ENCODE measurements at places on chromosomes 3 and 15.

DNA sequence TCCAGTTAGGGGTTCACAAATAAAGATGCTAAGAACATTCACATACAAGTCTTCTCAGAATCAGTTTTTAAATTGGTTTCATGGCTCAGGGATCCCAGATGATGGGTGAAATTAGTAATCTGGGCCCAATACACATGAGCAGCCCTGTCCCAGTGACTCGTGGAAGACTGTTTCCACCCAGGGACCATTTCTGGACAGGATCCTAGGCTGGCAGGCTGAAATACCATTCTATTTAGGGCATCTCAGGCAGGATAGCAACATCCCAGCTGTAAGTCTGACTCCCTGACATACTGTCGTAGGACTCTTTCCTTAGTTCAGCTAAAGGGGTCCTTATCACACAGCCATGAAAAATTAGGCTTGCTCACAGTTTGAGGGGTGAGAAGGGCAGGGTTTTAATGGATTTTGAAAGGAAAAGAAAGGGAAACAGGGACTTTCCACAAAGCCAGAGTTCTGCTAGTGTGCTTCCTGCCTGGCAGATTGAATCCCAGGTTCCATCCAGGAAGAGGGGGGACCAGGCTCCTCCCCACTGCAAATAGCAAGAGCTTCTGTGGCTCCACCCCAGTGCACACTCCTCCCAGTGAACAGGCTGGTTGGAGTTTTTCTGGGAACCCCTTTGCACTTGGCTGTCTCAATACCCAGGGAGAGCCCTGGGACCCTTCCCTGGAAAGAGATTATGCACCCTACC lies 41.3 kb upstream of the LYZL4 start:
- no peak for DNase-seq

GRCh38 chr3:157398598-157398997 lies 38.1 kb upstream of the PTX3 start:
- no peak for DNase-seq

- no peak for DNase-seq
Measured at GRCh38 chr15:97876281-97876675, 84.2 kb upstream of the ARRDC4 start.

GRCh38 chr3:190088890-190089289 lies 31.8 kb downstream of the P3H2 start:
- DNase-seq, result no peak

DNA sequence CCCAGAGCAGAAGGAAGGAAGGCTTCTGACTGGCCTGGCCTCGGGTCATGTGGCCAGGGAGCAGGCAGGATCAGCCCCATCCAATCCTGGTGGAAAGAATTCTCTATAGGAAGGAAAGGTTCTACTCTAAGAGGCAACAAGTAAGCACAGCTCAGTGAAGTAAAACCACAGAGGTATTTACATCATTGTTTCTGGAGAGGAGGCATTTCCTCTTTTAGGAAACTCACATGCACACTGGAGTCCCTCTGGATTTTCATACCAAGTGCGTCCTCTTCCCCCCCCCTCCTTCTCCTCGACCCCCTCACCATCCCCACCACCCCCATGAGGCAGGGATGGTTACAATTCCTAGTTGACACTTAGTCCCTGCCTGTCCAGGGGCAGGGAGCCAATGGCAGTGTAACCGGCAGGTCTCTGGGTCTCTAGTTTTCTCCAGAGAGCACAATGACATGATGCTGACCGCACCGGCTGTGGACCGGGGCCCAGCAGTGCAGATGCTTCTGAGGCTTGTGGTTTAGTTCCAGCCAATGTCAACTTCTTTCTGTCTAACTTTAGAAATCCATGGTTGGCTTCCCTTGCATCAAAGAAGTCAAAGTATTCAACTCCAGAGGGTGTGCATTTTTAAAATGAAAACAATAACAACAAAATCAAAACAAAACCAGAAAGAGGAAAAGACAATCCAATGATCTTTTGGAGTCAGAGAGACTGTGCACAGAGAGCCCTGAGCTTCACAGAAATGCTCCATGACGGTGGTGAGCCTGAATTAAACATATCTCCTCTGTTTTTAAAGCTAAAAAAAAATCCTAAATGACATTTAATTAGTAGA lies 230.3 kb upstream of the TLE3 start:
- DNase-seq, result peak; percentile 54

DNA sequence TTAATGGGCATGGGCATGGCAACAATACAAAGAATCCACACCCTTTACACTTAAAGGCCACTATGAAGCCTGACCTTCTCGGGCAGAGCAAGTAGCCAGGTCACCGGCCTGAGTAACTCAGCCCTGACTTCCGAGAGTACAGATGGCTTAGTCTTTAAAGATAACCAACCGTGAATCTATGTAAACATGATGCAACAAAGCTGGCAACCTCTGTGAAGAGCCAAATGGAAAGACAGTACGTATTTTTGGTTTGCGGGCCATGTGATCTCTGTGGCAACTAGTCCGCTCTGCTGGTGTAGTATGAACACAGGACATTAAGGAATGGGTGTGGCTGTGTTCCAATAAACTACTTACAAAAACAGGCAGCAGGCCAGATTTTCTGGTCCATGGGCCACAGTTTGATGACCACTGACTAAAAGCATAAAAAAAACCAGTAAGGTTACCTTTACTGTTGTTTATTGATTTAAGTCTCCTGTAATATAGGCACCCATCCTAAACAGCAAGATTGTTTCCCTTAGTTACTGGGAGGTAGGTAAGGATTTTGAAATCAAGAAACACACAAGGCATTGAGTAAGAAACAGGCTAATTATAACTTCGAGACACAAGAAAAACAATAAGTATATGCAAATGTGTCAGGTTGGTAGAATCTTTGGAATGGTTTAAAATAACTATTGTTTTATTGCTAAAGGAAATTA lies 14.5 kb downstream of the RIOX2 start:
- peak; percentile 20 for DNase-seq

- DNase-seq, result peak; percentile 16
Measured at GRCh38 chr15:65833501-65834205, 35.6 kb upstream of the RAB11A start.

DNA sequence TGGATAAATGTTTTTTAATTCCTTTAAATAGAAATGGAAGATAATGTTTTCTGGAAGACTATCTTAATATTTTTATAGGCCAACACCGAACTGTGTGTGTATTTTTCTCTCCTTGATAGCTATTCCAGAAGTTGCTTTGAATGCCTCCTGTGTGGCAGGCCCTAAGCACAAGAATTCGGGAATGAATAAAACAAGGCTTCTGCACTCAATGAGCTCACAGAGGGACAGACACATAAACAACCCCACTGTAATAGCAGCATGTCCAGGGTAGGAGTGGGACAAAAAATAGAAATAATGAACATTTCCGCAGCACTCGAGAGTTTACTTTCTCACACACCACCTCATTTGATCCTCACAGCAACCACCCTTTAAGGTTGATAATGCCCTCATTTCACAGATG lies 18.0 kb downstream of the SRGAP3 start:
- DNase-seq, result no peak

- no peak for DNase-seq
Measured at GRCh38 chr15:93517176-93517575, 428.2 kb upstream of the RGMA start.

DNA sequence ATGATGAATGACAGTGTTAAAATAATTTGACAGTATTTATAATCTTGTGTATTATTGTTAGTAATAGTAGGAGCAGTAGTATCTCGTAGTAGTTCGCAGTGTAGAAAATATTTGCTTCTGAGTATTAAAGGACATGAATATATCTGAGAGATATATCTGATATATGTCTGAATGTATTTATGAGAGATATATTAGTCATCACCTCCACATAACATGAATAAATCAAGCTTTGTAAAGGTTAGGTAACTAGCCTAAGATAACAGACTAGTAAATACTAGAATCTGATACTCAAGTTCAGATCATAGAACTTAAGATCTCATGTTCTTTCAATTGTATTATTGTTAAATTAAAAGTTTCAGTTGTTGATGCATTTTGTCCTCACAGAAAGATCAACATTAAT lies 130.5 kb downstream of the UBE2E2 start:
- DNase-seq, result no peak

- DNase-seq, result peak; percentile 42
Measured at GRCh38 chr3:34683851-34684250, 885.4 kb downstream of the PDCD6IP start.

- no peak for DNase-seq
Measured at GRCh38 chr3:52298149-52299098, 10.8 kb downstream of the GLYCTK start.

- DNase-seq, result no peak
Measured at GRCh38 chr15:40255033-40255432, 16.2 kb downstream of the PAK6 start.

DNA sequence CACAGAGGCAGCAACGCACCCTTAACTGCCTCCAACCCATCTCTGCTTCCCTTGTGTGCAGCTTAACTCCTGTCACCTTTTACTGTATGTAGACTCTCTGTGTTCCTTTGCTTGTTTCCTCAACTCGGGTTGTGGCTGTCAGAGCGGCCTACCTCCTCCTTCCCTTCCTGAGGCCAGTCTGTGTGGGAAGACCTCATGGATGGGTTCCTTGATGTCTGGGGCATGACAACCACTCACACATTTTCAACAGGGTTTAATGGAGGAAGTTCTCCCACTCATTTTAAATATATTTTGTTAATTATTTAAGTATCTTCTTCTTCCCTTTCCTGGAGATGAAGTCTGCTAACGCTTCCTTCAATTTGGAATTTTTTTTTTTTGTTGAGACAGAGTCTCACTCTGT lies 1.8 kb upstream of the CSPG5 start:
- peak; percentile 30 for DNase-seq

- no peak for DNase-seq
Measured at GRCh38 chr3:116198087-116198486, 247.2 kb downstream of the LSAMP start.

GRCh38 chr3:152283492-152284381 lies 15.0 kb downstream of the MBNL1 start:
- no peak for DNase-seq

- DNase-seq, result peak; percentile 36
Measured at GRCh38 chr3:156816091-156816793, 9.9 kb upstream of the LEKR1 start.

GRCh38 chr15:36361351-36361870 lies 218.0 kb upstream of the CDIN1 start:
- no peak for DNase-seq

DNA sequence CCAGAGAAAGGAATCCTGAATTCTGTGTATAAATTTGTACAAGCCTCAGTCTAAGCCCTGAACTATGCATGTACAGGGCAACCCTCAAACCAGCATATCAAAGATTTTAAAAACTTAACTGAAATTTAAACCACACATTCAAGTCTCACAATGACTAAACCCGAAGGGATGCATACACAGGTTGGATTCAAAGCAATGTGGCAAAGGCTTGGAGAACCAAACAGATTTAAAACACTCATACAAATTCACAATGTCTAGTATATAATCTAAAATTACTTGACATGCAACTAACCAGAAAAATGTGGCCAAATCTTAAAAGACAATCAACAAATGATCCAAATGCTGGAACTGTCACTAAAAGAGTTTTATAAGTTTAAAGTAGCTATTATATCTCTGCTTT lies 36.4 kb downstream of the CEP152 start:
- DNase-seq, result no peak

- DNase-seq, result no peak
Measured at GRCh38 chr3:142057331-142057725, 92.0 kb downstream of the TFDP2 start.

DNA sequence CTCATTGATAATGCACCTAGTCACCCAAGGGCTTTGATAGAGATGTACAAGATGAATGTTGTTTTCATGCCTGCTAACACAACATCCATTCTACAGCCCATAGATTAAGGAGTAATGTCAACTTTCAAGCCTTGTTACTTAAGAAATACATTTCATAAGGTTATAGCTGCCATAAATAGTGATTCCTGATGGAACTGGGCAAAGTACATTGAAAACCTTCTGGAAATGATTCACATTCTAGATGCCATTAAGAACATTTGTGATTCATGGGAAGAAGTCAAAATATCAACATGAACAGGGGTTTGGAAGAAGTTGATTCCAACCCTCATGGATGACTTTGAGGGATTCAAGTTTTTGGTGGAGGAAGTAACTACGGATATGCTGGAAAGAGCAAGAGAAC lies 135.2 kb downstream of the TLE3 start:
- no peak for DNase-seq

DNA sequence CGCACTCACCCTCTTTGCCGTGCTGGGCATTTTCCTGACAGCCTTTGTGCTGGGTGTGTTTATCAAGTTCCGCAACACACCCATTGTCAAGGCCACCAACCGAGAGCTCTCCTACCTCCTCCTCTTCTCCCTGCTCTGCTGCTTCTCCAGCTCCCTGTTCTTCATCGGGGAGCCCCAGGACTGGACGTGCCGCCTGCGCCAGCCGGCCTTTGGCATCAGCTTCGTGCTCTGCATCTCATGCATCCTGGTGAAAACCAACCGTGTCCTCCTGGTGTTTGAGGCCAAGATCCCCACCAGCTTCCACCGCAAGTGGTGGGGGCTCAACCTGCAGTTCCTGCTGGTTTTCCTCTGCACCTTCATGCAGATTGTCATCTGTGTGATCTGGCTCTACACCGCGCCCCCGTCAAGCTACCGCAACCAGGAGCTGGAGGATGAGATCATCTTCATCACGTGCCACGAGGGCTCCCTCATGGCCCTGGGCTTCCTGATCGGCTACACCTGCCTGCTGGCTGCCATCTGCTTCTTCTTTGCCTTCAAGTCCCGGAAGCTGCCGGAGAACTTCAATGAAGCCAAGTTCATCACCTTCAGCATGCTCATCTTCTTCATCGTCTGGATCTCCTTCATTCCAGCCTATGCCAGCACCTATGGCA lies 41.1 kb upstream of the CSTA start:
- DNase-seq, result no peak

DNA sequence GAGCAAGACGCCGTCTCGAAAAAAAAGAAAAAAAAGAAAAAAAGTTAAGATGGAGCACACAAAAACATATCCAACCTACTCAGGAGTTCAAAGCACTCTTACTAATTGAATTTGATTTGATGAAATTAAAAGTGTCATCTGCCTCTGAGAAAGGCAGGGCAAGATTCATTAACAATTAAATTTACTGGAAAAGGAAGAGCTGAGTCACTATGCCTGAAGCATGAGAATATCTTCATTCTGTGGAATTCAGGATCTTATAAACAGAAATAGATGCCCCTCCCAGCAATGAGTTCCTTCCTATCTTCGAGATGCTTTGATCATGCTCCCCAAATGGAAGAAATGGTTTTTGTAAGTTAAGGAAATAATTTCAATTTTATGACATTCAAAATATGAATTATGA lies 61.0 kb upstream of the ST3GAL6 start:
- no peak for DNase-seq

Measured in inflammatory macrophage treated with lipopolysaccharide for 4 hours (primary cell).